CD4-positive, alpha-beta T cell (primary cell): ENCODE measurements at places on chromosomes 7 and 10.

DNA sequence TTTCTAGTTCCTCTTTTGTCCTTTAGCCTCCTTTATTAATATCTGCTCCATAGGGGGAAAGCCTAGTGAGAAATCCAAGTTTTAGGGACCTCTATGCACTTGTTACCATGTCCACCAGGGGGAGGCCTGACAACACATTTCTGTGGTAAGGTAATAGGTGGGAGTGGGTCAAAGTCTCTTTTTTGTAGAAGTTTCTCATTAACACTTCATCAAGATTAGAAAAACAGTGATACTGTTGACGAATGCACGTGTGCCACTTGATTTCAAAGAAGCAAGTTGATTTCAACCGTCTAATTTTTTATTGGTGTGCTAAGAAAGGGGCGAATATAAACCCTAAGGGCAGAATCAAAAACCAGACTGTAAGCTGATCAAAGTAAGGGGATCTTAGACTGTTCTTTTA is 30.6 kb downstream of the CISD1 start:
- H3K4me1 ChIP-seq: no peaks in the 10 kb centered on the region
- H3K4me3 ChIP-seq: no peak overlapping the region
- no peaks in the 10 kb centered on the region for H3K36me3 ChIP-seq
- peak; percentile 32 for DNase-seq

GRCh38 chr10:27618906-27619305 is 114.8 kb downstream of the RAB18 start:
- no peaks in the 10 kb centered on the region for H3K27me3 ChIP-seq
- no peak for DNase-seq
- no peak overlapping the region for H3K4me3 ChIP-seq
- no peaks in the 10 kb centered on the region for H3K4me1 ChIP-seq
- no peak overlapping the region for H3K27ac ChIP-seq

DNA sequence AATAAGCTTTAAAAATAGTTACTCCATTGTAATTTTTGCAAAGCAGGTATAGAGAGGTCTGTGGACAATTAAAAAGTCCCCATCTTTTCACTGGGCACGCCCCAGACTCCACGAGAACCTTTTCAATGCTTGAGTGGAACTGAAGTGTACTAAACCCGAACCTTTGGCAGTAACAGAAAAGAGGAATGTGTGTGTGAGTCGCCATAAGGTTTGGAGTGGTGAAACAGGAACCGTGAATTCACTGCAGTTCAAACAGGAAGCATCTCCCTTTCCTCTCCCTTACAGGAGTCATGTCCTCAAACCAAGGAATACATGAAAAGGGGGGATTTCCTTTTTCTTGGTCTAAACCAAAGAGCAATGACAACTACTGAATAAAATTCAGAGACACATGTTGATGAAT is 23.2 kb downstream of the NDUFB2 start:
- peaks cover 3% of the 10 kb centered on the region for H3K4me1 ChIP-seq
- DNase-seq: no peak
- peaks cover 2% of the 10 kb centered on the region for H3K36me3 ChIP-seq
- H3K4me3 ChIP-seq: no peak overlapping the region

- H3K27me3 ChIP-seq: no peaks in the 10 kb centered on the region
- H3K27ac ChIP-seq: no peak overlapping the region
- H3K4me3 ChIP-seq: no peak overlapping the region
Measured at GRCh38 chr7:918441-919113, 35.9 kb downstream of the ADAP1 start.

GRCh38 chr10:51397695-51398094 is 301.7 kb downstream of the CSTF2T start:
- no peaks in the 10 kb centered on the region for H3K27me3 ChIP-seq
- no peaks in the 10 kb centered on the region for H3K4me1 ChIP-seq

DNA sequence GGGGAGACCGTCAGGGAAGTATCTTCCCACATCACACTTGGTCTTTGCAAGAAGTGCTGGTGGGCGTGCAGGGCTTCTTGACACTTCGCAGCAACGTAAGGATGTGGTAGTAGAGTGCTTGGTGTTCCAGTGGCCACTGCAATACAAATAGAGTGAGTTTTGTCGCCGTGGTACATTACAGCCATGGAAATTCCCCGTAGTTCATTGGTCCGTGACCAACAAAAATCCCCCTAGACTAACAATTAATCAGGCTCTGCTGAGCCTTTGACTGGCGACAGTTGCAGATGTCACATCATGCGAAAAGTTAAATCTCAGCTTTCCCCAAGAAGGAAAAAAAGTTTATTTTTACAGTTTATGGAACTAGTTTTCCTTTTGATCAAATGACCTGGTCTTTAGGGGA is 134.7 kb downstream of the MGMT start:
- H3K36me3 ChIP-seq: no peaks in the 10 kb centered on the region
- H3K4me1 ChIP-seq: no peaks in the 10 kb centered on the region
- DNase-seq: no peak
- no peaks in the 10 kb centered on the region for H3K27me3 ChIP-seq
- H3K4me3 ChIP-seq: no peak overlapping the region
